ENCODE measurements at places on chromosomes 11 and 22. TPM values are rescaled to one million over a fixed set of nuclear protein-coding genes. Genes with fewer than 3 reads are reported as not detected.

DNA sequence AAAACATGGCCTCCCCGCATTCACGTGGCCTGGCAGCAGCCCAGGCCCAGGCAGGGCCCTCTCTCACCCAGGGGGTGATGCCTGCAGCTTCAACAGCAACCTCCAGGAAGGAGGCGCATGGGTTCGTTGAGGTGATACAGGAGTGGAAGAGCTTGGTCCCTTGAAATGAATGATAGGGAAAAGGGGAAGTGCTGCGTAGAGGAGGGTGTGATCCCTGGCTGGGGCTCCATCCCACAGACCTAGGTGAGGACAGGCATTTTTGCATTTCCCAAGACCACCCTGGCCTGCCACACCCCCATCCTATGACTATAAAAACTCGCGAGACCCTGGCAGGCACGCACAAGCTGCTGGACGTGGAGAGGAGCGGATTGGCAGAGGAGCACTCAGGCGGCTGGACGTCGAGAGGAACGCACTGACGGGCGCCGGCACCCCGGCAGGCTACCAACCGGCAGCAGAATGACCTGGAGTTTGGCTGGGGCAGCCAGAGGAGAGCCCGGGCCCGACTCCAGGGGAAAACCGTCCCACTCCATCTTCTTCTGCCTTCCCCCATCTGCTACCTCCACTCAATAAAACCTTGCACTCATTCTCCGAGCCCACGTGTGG is 32.6 kb downstream of the RTN4R start:
- DNase-seq = no peak

DNA sequence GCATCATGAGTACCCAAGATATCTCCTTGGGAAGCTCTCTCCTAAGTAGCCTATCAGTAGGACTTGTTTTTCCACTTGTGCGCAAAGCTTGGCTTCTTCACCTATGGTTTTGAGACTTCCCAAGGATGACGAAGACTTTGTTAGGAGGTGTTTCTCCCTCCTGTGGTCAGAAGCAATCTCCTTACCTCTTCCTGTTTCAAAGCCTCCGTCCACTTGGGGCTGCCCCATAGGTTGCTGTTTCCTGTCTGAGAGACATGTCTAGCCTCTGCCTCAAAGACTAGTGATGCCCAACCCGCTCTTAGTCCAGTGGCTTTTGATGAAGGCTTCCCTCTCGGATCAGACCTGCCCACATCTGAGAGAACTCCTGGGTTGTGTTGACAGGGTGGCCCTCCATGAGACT is 92.9 kb downstream of the TRAF6 start:
- DNase-seq = no peak

- no peak for DNase-seq
Measured at GRCh38 chr11:32216749-32217148, 125.9 kb downstream of the RCN1 start.

DNA sequence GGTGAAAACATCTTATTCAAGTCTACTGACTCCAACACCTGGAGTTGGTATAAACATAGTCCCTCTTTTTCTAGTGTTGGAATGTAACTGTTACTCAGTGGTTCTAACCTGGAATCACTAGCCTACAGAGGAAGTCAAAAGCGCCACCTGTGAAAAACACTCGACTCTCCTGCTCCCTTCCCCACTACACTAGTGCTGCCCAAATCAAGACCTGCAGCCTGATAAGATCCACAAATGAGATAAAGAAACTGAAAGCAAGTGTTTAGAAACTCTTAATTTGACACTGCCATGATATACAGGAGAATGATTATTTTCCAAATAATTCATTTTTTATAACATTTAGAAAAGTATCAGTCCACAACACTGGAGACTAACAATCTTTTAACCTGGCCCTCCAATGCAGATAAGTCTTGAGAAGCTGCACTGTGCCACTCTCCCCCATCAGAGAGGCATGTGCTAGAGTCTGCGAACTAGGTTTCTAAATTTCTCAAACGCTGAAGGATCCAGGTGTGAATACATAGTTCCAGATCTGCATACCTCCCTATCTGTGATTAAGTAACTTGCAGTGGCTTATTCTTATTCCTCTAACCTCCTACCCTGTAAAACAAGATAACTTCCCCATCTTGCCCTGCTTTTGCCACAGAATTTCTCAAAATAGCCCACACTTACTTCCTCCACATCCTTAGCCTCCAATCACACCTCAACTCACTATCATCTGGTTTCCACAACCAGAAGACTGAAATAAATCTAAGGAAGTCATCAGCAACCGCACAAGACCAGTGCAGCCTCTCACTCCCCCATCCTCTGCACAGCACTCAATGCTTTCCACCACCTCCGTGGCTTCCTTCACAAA is 88.1 kb downstream of the RRAS2 start:
- no peak for DNase-seq

GRCh38 chr11:24934733-24935439 is 438.0 kb downstream of the LUZP2 start:
- no peak for DNase-seq

GRCh38 chr22:48223488-48224190 is 1461.2 kb downstream of the TBC1D22A start:
- DNase-seq = peak; percentile 43

GRCh38 chr22:28630177-28630574 is 49.5 kb downstream of the TTC28 start:
- DNase-seq = no peak

- DNase-seq = no peak
Measured at GRCh38 chr22:30373331-30374325, 13.6 kb downstream of the RNF215 start.

DNA sequence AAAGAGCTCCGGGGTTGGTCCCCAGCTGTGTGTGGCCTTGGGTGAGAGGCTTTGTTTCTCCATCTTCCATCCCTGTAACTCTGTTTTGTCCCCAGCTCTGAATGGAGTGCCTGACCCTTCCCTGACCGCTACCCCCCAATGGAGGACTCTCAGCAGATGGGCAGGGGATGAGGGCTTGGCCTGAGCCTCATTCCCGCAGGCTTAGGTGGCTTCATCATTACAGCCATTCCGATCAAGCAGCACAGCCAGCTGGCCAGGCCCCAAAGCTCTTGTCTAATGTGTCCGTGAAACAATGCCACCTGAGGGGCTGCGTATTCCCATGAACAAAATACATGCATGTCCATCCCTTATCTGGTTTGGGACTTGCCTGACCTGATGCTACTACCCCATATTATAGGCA is 3.9 kb upstream of the CDC42EP2 start:
- DNase-seq = no peak

GRCh38 chr22:49632199-49633009 is 195.3 kb downstream of the BRD1 start:
- DNase-seq = peak; percentile 83

Gene ACRV1
- total RNA-seq = not detected

Gene UCP2
- total RNA-seq = 104 TPM

Gene RIBC2
- total RNA-seq = 5.1 TPM

Gene TIMP3
- total RNA-seq = 45.9 TPM
